ENCODE measurements at places on chromosomes 12 and 14. TPM values are rescaled to one million over a fixed set of nuclear protein-coding genes. Genes with fewer than 3 reads are reported as not detected.

The CLEC6A gene
- not detected for total RNA-seq

The RPS6KL1 gene
- total RNA-seq: 1.5 TPM

The PPFIBP1 gene
- 121 TPM for total RNA-seq

The IGF1 gene
- 6.9 TPM for total RNA-seq

The GLT8D2 gene
- total RNA-seq: 3.1 TPM

The PSMA6 gene
- 84.1 TPM for total RNA-seq

The SLC25A47 gene
- total RNA-seq: 0.51 TPM

All from prostate gland (tissue), 2 donors.